ENCODE measurements at places on chromosomes 4 and X.

DNA sequence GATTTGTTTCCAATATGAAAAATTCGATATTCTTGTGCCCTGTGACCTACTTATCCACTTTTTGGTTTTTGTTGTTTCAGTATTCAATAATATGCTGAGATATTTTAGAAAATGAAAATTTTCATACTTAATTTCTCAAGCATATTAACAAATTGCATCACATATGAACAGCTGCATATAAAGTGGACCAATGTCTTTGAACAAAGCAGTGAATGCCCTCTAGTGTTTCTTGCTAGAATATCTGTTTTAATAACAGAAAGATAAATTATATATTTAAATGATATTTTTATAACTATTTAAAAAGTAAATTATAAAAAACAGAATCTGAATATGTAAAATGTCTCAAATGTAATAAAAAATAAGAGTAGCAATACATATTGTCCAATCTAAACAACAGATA is 31.7 kb upstream of the INTU start:
- DNase-seq = no peak

DNA sequence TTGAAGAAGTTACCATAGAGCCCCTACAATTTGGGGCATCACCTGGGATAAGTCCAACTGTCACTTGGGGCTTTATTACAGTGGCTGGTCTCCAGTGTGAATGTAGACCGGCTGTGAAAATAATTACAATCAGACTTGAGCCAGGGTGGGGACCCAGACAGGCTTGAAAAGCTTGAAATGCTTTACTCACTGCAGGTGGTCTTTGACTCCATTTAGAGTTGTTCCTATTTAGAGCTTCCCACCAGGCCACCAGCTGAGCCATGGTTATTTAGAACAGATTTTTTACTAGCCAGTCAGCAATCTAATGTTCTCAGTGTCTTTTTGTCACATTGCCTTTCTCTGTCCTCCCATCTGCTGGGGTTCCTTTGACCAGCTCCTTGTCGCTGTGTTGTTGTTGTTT is 5.7 kb downstream of the ARHGAP10 start:
- DNase-seq = no peak

GRCh38 chr4:1206299-1207156 is 34.1 kb upstream of the SPON2 start:
- DNase-seq = no peak

DNA sequence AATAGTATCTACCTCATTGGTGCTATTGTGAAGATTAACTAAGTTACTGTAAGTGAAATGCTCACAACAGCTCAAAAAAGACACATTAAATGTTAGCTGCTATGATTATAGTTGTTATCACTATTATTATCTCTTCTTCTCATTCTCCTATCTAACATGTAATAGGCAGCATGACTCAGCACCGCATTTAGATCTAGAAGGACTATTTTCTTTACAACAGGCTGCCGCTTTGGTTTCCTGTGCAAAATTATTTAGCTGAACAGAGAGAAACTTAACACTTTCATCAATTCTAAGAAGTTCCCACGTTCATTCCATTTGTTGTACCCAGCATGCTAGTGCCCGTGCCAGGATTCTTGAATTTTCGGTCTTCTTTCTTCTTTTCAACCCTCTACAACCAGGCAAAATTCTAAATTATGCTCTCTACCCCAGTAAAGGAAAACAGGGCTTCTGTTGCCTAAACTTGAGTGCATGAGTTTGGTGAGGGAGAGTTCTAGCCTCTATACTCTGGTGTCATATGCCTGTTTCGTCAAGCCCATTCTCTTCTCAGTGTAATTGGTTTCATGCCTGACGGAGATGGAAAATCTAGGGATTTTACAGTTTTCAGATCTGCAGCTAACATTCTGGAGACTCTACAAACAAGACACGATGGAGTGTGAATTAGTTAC is 378.9 kb downstream of the PPP1R2C start:
- DNase-seq = no peak

GRCh38 chrX:118368398-118368797 is 22.5 kb downstream of the WDR44 start:
- DNase-seq = no peak
